ENCODE measurements at places on chromosomes 2 and 18. TPM values are rescaled to one million over a fixed set of nuclear protein-coding genes. Genes with fewer than 3 reads are reported as not detected.

DNA sequence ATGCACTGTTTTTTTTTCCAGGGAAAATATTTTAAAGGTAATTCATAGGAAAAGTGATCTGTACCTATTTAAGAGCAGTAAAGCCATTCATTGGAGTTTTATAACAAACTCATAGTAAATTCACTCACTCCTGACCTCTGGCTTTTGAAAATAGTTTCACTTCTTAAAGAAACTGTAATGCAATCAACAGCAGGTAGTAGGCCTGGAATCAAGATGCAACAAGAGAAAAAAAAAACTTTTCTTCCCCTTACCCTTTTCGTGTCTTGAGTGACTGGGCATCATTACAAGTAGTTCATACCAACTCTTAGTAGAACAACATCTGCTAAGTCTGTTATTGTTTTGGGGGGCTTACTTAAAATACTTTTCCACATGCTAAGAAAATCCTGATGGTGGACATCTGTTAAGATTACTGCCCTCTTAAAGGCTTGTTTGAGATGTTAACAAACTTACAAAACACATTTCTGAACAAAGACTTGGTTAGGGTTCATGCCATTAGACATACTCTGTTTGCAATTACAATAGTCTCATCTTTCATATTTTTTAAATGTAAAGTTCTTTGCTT is 164.1 kb upstream of the FOSL2 start:
- no peak for DNase-seq

- DNase-seq, result no peak
These were observed 60.6 kb downstream of the VAPA start for GRCh38 chr18:9974279-9974915.

- no peak for DNase-seq
These were observed 311.2 kb downstream of the LPIN1 start for GRCh38 chr2:12057436-12058166.

The FOXI3 gene
- not detected for total RNA-seq

The FANCL gene
- total RNA-seq, result 35.6 TPM

The TANC1 gene
- 62.9 TPM for total RNA-seq

All from ureter (tissue), 1 donor.